ENCODE measurements at places on chromosomes 7 and 10.
A peak's percentile ranks its signal among the peaks of the same experiment; 100 is the strongest.

DNA sequence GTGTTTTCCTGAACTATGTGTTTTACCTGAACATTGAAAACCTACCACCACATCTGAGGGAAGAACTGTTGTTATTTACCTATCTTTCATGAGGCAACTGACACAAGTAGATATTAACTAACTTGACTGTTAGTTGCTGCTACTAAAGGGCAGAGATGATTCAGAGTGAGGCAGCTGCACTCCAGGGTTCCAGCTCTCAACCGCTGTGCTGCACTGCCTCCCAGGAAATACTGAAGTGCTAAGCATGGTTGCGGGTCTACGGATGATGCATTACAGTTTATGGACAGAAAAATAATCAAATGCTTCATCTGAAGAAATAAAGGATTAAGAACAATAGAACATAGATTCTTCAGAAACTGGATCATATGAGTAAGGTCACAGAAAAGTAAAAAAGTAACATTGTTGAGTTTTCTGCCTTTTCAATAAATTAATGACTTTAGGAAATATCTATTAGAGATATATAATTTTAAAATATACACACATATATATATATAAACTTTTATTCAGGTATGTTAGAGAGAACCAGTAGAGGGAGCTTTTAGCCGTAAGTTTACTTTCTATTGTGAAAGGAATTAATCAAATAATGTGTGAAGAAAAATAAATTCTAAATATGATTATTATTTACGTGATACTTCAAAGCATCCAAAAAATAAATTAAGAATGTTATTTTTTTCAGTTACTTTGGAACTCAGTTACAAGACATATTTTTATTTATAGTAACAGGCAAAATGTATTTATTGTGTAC, 620.0 kb downstream of the CNTNAP2 start:
- no peak for DNase-seq

GRCh38 chr7:151541709-151542499, 22.2 kb upstream of the RHEB start:
- DNase-seq = no peak

DNA sequence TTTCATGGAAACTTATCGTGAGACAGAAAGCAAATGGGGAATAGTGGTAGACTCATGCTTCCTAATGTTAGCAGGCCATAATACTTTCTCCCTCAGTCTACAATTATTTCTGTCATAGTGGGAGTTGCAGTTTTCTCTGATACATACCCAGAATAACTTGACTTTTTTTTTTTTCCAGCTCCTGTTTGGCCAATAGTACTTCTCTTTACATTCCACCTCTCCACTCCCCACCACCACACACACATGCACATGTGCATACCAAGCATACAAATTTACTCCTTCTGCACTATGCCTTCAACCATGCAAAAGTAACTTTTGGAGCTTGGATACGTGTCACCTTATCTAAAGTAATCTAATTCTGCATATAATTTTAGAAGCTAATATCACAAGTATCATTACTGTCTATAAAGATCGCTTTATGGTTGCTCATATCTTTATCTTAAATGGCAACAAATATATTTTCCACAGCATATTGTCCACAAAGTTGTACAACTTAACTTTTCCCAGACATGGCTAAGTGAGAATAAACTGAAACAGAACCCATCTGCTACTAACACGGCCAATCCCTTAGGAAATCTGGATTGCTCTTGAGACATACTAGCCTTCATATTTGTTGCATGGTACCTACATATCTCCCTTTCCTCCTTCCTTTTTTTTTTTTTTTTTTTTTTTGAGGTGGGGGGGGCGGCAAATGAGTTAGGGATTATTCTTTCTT, 49.0 kb downstream of the TES start:
- DNase-seq = no peak

DNA sequence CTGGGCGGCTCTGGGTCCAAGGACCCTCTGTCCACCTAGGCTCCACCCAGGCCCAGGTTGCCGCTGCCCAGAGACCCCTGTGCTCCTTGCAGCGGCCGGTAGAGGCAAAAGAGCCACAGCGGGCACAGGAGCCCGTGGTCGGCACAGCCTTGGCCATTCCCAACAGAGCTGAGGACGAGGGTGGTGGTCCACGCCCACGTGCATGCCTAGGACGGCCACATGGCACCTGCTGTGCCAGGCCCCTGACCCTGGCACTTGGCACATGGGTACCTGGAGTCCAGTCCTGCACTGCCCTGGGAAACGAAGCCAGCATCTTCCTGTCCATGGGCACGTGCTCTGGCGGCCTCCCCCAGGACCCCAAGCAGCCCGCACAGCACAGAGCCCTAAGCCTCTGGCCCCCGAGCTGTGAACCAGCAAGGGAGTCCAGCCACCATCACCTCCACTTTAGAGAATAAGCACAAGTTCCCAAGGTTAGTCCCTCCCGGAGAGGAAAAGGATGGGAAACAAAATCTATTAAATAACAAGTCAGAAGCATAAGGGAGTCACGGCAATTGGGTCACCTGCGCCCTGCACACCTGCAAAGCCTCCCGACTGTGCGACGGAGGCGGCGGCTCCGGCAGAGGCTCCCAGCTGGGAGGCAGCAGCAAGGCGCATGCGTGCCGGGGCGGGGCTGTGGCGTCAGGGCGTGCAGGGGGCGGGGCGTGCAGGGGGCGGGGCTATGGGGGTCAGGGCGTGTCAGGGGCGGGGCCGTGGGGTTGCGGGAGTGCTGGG, 59.1 kb downstream of the STK32C start:
- peak; percentile 42 for DNase-seq

DNA sequence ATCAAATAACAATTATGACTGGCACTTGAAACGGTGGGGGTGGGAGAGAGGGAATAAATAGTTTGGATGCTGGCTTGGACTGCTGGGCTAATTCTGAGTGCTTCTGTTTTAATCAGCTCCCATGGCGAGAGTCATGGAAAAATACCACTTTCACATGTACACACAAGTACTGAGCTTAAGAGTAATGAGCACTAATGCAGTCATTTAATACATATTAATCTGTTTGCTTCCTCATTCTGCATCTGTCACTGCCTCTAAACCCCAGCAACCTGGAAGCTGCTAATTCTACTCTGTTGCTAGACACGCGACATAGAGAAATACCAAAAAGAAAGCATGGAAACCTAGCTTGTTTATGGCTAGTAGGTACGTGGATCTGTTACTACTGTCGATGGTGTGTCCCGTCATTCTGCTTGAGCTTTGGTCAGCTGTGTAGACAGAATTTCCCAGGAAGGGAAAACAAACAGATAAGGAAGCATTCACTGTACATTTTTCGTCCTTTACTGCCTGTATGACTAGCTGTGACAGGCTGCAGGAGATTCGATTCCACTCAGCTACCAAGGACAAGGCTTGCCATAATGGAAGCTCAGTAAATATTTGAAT, 238.8 kb downstream of the BAMBI start:
- no peak for DNase-seq

GRCh38 chr10:59397961-59398360, 35.6 kb upstream of the FAM13C start:
- no peak for DNase-seq

DNA sequence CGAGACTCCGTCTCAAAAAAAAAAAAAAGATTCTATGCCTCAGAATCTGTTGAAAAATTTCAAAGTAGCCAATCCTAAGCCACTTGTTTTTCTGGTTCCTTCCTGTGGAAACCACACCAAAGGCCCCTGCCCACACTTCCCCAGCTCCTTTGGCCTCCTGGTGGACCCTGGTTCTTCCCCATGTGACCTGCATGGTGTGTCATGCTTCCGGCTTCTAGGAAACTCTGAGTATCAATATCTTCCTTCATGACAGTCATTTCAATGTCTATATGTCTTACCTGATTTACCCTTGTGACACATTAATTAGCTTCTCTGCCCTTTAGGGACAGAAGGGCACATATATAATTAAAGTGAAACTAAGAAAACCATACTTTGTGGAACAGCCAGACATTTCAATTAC, 80.4 kb upstream of the GRB10 start:
- no peak for DNase-seq

- peak; percentile 54 for DNase-seq
These were observed at the start of gene GTF2IRD1 for GRCh38 chr7:74453322-74454011. Gene GTF2IRD1 (plus strand): TSS chr7:74453906. CDS start chr7:74508081, 54,175 bp downstream.

- no peak for DNase-seq
These were observed 323.3 kb downstream of the CRPPA start for GRCh38 chr7:16098058-16098457.

DNA sequence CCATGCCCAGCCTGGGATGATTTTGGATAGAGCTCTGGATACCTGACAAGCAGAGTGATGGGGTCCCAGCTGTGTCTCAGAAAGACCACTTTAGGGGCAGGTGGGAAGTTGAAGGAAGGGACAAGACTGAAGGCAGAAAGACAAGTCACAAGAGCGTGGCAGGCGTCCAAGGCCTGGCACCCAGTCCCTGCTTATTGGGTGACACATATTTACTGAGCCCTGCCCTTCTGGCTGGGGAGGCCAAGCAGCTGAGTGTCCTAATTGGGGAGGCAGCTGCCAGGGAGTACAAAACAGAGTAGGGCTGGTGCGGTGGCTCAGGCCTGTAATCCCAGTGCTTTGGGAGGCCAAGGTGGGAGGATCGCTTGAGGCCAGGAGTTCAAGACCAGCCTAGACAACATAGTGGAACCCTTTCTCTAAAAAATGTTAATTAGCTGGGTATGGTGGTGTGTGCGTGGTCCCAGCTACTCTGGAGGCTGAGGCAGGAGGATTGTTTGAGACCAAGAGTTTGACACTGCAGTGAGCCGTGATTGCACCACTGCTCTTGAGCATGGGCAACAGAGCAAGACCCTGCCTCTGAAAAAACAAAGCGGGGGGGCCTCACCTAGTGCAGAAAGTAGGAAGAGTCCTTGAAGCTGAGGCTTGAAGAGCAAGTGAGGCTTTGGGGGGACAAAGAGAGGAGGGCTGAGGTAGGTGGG, 53.0 kb upstream of the GTF2I start:
- no peak for DNase-seq

DNA sequence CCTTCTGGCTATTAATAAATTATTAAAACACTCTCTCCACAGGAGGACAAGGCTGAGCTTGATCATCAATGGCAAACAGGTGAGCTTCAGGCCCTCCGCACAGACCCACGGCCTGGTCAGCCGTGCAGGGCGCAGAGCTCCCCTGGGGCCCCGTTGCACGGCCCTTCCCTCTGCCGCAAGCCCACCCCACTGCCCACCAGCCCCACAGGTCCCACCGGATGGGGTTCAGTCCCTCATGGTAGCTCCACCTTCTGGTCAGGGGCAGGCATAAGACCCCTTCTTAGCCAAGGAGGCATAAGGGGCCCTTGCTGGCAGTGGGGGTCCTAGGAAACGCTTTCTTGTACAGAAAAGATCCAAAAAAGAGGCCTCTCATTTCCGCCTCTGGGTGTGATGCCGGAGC, 84.6 kb downstream of the MAD1L1 start:
- no peak for DNase-seq

- no peak for DNase-seq
These were observed 100.5 kb upstream of the CARD11 start for GRCh38 chr7:3143869-3144775.

DNA sequence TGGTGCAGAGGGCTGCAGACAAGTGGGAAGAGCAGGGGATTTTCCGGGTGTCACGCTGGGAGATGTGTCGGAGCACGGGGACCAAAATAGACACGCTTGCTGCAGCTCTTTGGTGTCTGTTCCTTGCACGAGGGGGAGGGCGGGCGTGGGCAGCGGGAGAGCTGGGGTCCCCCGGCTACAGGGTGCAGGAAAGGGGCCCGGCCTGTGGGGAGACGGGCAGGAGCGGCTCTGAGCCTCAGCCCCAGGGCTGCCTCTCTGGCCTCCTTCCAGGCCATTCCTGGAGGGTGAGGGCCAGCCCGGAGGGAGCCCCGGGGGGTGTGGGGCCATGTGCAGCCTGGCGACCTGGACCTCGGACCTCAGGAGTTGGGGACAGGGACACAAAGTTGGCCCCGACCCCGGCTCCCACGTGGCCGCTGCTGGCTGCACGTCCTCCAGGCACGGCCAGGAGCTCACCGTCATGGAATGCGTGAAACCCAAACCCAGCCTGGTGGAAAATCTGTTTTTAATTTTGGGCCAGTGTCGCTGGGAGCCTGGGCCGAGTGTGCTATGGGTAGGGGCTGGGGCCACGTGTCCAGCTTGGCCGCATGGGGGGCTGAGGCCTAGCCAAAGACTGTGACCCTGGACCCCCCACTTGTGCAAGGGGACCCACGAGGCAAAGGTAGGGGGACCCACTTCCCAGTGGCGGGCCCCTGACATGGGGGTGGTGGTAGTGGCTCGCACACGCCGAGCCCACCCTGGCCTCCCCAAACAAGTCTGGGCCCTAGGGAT, 6.6 kb downstream of the TTYH3 start:
- no peak for DNase-seq

- no peak for DNase-seq
These were observed 195.9 kb downstream of the XPNPEP1 start for GRCh38 chr10:109727436-109727835.

GRCh38 chr7:94529516-94529915, 19.9 kb downstream of the CASD1 start:
- no peak for DNase-seq

DNA sequence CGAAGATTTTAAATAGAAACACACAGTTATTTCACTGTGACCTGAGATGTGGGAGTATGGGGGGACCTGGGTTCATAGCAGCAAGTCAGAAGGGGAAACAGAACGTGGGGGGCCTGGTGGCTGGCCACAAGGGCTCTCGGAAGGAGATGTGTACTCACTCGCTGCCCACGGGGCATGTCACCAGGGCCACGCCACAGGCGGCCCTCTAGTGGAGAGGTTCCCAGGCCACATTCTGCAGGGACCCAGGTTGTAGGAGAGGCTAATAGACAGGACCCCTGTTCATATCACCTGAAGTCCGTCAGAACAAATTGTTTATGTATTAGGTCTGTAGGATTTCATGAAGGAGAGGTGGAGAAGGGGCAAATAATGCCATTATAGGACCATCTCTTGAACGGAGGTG, 25.1 kb upstream of the SVOPL start:
- no peak for DNase-seq

DNA sequence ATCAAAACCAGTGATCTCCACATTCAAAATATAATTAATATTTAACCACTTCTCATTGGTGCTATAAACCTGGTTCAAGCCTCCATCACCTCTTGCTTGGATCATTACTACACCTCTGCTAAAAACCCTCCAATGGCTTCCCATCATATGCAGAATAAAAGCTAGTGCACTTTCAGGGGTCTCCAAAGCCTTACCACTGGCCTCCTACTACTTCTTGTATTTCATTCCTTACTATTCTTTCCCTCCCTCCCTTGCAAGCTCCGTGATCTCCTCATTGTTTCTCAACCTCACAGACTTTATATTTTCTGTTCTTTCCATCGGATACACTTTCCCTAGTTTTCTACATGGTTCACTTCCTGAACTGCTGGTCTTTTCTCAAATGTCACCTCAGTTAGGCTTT, 31.5 kb downstream of the LMOD2 start:
- DNase-seq = no peak

GRCh38 chr10:12022580-12023257, 19.9 kb downstream of the UPF2 start:
- DNase-seq = no peak

DNA sequence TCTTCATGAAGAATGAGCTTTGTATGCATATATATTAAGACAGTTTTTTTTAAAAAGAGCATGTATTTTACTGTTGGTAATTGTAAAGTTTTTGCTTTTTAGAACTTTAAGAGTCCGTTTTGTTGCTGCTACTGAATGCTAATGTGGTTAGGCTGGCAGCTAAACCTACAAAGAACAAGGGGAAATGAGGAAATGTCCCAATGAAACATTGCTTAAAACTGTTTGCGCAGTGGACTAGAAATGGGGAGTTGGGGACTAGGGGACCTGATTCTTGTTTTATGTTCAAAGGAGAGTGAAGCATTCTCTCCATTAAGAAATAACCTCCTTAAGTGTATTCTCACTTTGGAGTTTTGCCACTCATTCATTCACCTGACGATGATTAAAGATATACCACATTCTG, 5.7 kb downstream of the NRF1 start:
- DNase-seq = no peak

Measured in activated naive CD4-positive, alpha-beta T cell treated with Interleukin-2 at 50 U/mL for 16 hours (primary cell).